G401 (cell line): ENCODE measurements at places on chromosomes 7 and 10.

- no peak for DNase-seq
These were observed 61.7 kb upstream of the TES start for GRCh38 chr7:116148626-116149025.

DNA sequence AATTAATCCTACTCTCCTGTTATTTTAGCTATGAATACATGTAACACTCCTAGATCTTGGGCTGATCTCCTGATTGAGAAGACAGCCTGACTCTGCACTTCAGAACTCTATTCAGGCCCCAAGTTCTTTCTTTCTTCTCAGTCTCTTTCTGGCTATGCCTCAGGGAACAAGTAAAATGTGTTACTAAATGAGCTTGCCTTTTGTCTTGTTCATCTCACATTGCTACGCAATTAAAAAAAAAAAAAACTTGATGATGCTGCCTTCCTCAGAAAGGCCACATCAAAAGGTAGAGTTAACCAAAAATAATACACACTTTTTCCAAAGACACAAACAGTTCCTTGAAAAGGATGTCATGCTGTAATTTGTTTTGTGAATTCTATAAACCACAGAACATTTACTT is 258.1 kb downstream of the TWIST1 start:
- DNase-seq, result no peak

- no peak for DNase-seq
These were observed 27.9 kb downstream of the NOC3L start for GRCh38 chr10:94334857-94335256.

DNA sequence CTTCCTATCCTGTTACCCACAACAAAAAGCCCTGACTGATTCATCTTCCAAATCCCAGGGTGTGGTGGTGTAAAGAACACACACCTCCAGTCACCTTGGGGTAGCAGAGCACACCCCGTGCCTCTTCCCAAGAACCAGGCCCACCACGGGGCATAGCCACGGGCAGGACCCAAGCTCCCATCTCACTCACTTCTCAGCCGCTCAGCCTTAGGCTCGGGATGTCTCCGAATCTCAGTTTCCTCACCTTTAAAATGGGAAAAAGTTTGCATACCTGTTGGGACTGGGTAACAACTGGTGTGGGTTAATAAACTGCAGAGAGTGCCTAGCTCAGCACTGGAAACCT is 139.0 kb downstream of the FGFR2 start:
- DNase-seq, result no peak

GRCh38 chr7:66355756-66356155 is 150.6 kb downstream of the TPST1 start:
- no peak for DNase-seq

DNA sequence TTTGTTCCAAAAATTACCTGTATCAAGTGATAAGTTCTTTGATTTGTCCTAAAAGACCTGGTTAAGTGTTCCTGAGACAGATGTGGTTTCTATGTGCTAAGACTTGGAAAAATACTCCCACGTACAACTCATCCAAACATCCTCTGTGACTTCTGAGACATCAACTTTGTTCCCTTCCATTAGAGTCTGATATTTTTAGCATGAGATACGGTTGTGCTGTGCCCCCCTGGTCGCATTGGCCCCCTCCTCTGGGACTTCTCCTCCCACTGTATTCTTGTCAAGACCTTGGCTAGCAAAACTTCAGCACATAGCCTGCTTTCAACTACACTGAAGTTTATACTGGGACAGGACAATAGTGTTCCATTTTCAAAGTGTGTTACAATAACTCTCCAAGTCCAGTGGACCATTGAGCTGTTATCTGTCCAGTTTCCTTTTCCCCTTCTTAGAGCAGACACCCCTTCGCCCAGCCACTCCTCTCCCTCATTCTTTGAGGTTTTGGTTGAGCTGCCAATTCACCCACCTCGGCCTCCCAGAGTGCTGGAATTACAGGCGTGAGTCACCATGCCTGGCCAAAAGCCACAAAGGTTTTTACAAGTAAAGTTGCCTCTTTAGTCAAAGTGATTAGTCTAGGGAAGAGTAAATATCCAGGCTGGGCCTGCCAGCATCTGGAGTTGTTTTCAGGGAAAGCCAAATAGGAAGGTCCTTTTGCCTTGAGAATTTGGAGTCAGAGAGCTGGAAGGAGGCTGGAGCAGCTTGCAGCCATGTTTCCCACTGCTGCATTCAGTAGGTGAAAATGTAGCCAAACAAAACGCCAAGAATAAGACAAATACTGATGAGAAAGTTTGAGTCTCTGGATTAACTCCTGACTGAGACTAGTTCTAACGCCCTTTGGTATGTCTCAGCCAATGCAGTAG is 17.8 kb upstream of the PDLIM1 start:
- DNase-seq, result no peak

DNA sequence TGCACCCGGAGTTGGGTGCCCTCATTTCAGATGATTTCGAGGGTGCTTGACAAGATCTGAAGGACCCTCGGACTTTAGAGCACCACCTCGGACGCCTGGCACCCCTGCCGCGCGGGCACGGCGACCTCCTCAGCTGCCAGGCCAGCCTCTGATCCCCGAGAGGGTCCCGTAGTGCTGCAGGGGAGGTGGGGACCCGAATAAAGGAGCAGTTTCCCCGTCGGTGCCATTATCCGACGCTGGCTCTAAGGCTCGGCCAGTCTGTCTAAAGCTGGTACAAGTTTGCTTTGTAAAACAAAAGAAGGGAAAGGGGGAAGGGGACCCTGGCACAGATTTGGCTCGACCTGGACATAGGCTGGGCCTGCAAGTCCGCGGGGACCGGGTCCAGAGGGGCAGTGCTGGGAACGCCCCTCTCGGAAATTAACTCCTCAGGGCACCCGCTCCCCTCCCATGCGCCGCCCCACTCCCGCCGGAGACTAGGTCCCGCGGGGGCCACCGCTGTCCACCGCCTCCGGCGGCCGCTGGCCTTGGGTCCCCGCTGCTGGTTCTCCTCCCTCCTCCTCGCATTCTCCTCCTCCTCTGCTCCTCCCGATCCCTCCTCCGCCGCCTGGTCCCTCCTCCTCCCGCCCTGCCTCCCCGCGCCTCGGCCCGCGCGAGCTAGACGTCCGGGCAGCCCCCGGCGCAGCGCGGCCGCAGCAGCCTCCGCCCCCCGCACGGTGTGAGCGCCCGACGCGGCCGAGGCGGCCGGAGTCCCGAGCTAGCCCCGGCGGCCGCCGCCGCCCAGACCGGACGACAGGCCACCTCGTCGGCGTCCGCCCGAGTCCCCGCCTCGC is at the start of gene EGFR:
Gene EGFR (plus strand): TSS at position 657 of the 830 bp plus-strand sequence. CDS start 261 bp downstream, outside the sequence.
- DNase-seq, result peak; percentile 13

DNA sequence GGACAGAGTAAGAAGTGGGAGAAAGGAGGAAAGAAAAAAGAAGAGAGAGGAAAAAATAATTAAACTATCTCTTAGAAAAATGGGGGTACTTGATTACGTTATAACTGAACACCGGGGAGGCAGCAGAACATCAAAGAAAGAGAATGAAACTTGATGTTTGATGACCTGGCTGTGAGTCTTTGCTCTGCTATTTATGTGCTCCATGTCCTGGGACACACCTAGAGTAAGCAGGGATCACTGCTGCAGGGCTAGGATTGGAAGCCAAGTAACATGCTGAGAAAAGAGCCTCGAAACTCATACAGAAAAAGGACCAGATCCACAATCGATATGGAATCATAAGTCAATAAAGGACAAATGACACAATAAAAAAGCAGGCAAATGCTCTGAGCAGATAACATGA is 56.7 kb upstream of the COL13A1 start:
- no peak for DNase-seq

DNA sequence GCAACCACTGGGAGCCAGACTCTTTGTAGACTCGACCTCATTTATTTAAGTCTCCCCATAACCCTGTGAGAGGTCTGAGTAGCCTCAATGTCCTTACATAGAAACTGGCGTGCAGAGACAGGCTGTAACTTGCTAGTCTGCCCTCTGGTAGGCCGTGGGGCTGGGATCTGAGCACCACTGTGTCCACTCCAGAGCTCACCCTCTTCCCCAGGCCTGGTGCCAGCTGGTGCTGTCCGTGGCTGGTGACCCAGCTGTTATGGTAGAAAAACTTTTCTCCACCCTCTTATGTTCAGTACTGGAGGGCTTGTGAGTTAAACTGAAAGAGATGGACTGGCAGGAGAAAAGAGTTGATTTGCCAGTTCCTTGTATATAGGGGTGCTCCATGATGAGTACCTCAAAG is 41.9 kb downstream of the ADAMTS14 start:
- no peak for DNase-seq

DNA sequence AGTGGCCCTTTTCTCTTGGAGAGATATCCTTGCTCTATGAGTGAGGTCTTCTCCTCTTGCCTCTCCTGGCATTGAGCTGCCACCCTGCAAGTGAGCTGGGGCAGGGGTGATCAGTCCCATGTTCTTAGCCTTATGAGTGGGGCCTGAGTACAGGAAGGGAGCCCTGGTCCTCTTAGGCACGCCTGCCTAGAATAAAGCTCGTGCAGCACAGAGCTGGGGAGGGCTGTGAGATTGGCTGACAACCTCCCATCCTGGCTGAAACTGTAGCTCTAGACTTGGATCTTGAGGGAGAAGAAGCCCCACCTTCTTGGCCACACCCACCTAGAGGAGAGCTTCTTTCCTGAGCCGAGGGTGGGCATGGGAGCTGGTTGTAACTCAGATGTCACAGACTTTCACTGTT is 305.0 kb upstream of the ZNF32 start:
- no peak for DNase-seq

DNA sequence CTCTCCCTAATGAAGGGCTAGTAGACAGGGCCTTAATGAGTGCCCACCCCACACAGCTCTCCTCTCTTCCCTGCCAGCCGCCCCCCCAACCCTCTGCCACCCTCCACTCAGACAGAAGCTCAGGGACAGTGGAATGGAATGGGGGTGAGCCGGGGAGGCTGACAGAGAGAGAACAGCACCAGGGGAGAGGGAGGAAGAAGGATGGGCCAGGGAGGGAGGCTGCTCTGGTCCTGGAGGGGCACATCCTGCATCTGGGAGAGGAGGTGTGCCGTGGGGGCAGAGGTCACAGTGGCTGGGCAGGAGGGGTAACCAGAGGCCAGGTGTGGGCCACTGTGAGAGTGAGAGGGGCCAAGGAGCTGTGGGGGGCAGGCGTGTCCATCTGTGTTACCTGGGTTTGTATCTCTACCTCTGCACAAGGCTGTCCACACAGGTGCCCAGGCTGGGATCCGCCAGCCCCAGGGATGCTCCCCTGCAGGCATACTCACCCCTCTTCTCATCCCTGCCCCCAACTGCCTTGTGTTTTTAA is 2.4 kb downstream of the NYAP1 start:
- DNase-seq, result no peak

DNA sequence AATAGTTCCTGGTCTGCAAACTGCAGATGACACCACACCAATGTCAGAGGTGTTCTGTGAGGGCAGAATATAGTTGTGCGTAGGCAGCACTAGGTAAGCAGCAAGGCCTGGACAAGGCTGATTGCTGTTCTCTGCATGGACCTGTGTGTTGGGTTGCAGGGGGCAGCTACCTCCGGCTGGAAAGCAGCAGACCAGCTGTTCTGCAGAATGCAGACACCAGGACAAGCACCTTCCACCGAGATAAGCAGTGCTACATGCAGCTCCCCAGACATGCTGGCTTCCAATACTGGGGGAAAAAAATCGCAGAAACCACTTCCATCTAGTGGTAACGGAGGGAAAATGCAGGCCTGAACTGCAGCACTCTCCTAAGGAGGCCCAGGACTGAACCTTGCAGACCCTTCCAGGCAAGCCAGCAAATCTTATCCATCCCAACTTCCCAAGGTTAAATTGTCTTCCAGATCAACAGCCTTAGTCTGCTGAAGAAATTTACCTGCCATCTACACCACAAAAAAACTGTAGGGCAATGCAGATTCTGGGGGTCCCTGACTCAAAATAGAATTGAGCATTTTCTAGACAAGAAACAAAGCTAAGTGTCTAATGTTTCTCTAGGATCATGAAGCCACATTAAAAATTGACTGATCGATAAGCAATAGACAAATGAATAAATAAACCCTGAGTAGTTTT is 50.5 kb upstream of the COBL start:
- peak; percentile 86 for DNase-seq

DNA sequence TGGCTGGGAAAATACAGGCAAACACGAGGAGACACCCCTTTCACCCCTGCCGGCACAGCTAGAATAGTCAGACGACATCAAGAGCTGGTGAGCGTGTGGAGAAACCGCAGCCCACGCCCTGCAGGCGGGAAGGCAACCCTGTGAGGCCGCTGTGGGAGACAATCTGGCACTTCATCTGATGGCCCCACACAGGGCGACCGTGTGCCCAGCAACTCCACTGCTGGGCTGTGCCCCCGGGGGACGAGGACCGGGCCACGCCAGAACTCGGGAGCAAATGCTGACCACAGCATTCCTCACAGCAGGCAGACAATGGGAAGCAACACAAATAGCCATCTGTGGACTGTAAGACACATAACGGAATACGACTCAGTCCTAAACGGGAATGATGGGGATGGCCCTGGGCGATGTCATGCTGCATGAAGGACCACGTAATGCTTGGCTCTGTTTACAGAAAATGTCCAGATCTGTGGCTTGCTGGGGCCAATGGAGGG is 58.9 kb downstream of the CFAP46 start:
- DNase-seq, result no peak

GRCh38 chr10:58951746-58952145 is 224.7 kb upstream of the PHYHIPL start:
- no peak for DNase-seq

DNA sequence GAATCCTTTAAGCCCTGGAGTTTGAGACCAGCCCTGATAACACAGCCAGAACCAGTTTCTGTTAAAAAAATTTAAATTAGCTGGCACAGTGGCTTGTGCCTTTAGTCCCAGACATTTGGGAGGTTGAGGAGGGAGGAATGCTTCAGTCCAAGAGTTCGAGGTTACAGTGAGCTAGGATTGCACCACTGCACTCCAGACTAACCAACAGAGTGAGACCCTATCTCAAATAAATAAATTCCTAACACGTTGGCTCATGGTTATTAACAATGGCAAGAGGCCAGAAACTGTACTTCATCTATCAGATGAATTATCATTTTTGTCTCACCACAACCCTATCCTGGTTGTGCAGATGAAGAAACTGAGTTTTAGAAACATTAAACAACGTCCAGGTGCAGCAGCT is 2.1 kb upstream of the PPIA start:
- no peak for DNase-seq

DNA sequence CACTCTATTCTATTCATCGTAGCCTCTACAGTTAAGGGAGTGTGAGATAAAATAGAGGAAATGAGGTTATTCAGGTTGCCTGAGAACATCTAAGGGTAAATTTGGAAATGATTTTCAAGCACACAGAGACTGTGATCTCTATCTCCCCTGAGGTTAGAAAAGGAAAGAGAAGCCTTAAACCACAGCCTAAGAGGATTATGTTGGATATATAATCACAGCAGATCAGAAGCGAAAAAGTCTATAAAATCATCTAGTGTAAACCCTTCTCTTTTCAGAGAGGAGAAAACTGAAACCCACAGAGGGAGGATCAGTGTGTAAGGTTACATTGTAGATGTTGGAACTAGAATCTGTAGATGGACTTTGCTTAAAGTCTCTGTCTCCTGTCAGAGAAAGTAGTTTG is 90.6 kb upstream of the SEMA3E start:
- DNase-seq, result no peak

GRCh38 chr10:30088178-30088577 is 28.8 kb upstream of the JCAD start:
- DNase-seq, result peak; percentile 9
